ENCODE measurements at places on chromosomes 5 and 9.

- DNase-seq = no peak
Observed at GRCh38 chr9:129471201-129472019, 149.5 kb downstream of the C9orf50 start.

- DNase-seq = no peak
Observed at GRCh38 chr5:14908172-14908571, 36.6 kb upstream of the ANKH start.

GRCh38 chr9:113892861-113893491 is 16.9 kb downstream of the ZNF618 start:
- no peak for DNase-seq

DNA sequence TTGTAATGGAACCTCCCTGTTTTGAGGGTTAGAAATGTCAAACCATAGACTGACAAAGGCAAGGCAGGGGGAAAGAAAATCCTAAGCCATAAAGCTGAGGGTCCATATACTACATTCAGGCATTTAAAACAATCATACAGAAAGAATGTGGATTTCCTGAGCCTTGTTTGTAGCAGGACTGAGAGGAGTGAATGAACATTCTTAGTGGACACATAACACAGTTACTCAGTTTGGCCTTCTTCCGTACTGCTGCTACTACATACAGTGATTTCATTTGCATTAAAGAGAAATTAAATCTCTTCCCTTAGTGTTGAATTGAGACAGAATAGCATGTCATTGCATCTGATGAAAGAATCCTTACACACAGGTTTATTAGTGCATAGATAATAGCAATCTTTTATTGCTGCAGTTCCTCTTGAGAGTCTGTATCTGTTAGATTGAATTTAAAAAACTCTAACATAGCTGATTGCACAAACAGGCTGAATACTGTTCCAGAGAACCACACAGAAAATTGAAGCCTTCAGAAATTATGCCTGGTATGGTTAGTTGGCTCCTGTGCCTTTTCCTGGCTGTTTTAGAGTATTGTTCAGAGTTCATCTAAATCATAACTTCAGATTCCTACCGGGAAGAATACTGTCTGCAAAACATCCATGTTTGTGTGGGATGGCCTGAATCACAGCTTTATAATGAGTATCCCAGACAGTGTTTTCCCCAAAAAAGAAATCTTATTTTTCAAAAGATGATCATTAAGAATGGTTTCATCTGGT is 2.0 kb upstream of the MTX3 start:
- no peak for DNase-seq

DNA sequence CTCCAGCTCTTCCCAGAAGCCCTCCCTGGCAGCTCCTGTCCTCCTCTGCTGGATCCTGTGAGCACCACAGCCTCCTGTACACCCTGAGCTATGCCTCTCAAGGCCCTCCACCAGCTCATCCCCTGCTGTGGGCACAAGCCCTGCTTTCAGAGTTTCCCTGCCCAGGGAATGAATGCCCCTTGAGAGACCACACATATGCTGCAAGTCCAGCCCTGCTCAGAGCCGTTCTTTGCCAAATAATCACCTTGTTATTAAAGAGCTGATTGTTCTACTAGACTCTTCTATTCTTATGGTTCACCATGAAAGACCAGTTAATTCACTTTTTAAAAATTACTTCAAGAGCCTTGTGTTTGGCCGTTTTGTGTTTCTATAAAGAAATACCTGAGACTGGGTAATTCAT is 121.5 kb downstream of the MVB12B start:
- no peak for DNase-seq

GRCh38 chr9:126522612-126523356 is 90.9 kb upstream of the LMX1B start:
- no peak for DNase-seq

- peak; percentile 35 for DNase-seq
Observed at GRCh38 chr5:140632366-140633020, 482 bp downstream of the CD14 start.

- DNase-seq = peak; percentile 58
Observed at GRCh38 chr5:923281-923873, 30.7 kb downstream of the TRIP13 start.

Data from NCI-H1105 treated with DMSO at 0.1 percent for 48 hours (cell line).